ENCODE measurements at places on chromosomes 11 and 22.
A peak's percentile ranks its signal among the peaks of the same experiment; 100 is the strongest.

- DNase-seq, result no peak
These were observed 3922.5 kb upstream of the OR11H1 start for GRCh38 chr22:11605468-11605981.

DNA sequence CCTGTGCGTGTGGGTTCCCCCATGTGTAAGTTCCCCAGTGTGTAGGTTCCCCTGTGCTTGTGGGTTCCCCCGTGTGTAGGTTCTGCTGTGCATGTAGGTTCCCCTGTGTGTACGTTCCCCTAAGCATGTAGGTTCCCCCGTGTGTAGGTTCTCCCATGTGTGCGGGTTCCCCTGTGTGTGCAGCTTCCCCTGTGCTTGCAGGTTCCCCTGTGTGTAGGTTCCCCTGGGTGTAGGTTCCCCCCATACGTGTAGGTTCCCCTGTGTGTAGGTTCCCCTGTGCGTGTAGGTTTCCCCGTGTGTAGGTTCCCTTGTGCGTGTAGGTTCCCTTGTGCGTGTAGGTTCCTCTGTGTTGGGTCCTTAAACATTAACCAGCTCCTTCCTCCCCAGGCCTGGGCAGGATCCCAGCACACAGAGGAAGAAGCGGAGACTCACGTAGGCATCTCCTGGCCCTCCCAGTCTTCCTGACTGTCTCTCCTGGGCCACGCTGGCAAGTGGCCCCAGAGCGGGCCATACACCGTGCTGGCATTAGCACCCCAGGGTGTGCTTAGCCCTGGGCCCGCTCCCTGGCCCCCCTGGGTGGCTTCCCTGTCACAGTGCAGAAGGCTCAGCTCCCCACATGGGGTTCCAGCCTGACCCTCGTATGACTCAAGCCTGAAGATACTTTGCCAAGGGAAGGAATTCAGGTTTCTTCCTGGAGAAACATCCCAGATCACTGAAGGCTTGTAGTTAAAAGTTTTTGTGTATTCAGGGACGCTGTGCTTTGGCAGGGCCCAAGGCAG, 2.8 kb upstream of the GRAMD4 start:
- DNase-seq, result peak; percentile 12

DNA sequence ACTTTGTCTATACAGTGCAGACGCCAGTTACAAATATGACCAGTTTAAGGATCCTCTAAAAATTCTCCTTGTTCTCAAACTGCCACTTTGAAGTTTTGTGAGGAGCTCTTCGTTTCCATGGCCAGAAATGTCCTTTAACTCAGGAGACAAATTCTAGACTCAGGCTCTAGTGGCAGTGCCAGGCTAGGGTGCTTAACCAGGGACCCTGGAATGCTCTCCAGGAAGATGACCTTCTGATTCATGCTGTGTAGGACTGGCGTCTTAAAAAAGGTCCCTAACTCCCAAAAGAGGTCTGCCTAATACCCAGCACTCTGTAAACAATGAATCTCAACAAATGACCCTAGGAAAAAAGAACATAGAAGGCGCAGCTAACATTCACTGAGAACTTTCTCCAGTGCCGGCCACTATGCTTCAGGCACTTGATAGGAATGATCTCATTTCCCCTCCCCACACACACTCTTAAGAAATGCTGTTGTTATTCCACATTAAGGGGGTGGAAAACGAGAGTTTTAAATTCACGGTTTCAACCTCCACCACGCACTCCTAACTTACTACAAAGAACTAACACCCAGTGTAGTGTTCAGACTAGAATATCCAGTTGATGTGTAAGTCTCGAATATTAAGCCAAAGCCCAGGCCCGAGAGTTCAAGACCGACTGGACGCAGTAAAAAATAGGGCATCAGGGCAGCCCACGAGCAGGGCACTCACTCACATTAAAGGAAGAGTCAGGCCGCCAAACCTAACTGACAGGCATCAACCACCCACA, 747 bp downstream of the NXF1 start:
- DNase-seq, result no peak

DNA sequence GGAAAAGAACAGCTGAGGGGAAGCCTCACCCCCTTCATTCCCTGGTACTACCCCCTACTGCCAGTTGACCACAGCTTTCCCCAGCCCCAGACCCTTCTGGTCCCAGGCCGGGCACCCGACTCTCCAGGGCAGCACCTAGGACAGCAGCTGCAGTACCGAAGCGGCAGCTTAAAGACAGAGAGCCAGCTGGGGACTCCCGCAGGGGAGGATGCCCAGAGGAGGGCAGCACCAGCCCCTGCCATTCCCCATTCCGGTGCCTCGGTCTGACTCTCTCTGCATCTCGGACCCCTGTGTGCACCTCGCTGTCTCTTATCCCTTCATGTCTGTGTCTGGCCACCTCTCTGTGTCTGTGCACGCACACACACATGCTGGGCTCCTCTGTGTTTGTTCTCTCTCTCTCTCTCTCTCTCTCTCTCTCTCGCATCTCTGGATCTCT, 9.4 kb downstream of the IGSF9B start:
- no peak for DNase-seq

GRCh38 chr22:30275625-30276024, 9.0 kb upstream of the OSM start:
- DNase-seq, result no peak

- no peak for DNase-seq
These were observed 2.1 kb downstream of the MED19 start for GRCh38 chr11:57709802-57710367.

DNA sequence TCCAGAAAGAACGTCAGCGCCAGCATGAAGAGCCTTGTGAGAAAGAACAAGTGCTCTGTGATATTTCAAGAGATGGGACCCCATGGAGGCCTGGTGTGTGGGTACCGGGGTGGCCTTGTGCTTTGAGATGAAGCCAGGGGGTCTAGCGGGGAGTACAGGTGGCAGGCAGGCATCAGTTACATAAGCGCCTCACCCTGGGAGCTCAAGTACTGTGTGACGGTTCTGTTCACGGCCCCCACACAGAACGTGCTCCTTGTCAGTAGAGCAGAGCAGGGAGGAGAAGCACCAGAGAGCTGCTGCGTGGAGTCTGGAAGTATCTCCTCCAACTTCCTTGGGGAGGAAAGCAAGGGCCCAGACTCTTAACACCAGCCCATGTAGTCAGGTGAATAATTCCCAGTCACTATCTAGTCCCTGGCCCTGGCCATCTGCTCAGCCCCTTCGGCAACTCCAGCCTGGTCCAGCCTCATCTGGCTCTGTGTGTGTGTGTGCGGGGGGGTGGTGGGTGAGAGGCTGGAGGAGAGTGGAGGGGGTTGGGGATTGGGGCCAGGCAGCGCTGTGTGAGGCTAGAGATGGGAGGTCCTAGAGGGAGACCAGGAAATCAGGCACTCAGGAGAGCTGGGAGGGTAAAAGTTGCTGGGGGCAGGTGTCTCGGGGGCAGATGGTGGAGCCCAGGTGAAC, 32.4 kb downstream of the MCM5 start:
- no peak for DNase-seq

DNA sequence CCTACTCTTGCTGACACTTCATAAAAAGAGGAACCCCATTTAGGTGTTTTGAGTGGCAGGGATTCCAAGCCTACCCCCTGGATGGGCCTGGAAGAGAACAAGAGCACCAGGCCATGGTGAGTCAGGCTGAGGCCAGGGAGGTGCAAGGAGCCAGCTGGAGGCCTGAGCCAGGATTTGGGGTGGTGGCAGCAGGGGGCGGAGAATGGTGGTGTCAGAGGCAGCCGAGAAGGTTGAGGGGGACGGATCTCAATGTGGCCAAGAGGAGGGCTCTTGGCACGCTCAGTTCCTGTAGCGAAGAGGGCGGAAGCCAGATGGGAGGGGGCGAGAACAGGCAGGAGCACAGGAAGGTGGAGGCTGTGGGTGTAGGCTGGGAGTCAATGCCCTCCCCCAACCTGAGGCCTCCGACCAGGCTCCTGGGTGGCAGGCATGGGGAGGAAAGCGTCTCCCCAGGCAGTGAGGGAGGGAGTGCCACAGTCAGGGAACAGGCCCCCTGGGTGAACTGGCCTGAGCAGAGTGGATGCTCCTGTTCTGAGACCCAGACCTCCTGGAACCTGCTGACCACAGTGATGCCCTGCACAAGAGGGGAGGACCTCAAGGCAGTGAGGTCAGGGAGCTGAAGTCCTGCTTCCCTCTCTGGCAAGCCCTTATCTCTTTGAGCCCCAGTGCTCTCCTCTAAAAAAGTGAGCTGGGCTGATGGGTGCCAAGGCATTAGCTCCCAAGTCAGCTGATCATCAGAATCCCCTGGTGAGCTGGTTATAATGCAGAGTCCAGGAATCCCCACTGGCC, 13.9 kb downstream of the RTN4RL2 start:
- DNase-seq, result no peak

DNA sequence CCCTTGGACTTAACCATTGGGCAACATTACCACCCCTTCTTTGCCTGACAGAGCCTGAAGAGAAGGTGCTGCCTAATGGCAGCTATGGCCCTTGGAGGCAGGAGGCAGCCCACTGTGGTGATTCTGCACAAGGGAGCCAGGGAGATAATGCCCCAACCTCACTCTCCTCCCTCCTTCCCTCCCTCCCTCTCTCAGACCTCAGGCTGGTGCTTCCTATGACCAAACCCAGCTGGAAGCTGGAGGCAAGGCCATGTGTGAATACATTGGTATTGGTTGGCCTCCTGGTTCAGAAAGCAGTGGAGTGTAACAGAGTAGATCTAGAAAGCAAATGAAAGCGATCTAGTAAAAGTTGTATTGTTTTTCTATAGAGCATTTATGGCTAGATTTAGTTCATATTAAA, 233.1 kb downstream of the CSNK2A3 start:
- DNase-seq, result no peak

GRCh38 chr11:130370845-130371590, 56.3 kb upstream of the ZBTB44 start:
- no peak for DNase-seq

DNA sequence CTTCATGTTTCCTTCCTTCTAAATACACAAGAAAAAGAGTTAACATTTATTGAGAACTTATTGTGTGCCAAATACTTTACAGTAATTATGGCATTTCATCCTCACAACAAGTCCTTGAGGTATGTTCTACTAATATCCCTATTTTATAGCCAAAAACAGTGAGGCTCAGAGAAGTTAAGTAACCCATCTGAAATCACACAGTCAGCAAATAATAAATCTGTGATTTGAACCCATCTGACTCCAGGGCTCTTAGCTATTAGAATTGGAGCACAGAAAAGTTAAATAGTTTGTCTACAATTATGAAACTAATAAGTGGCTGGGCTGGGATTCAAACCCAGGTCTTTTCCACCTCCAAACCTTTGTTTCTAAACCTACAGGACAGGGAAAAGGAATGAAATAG, 36.5 kb upstream of the MYOD1 start:
- DNase-seq, result no peak

GRCh38 chr22:18979957-18980356, 43.9 kb upstream of the PRODH start:
- DNase-seq, result no peak

- DNase-seq, result no peak
These were observed 35.4 kb downstream of the NFAM1 start for GRCh38 chr22:42396621-42397331.

- DNase-seq, result no peak
These were observed 20.7 kb downstream of the SUN2 start for GRCh38 chr22:38735126-38735464.
